ENCODE measurements at places on chromosomes 5 and 9.

GRCh38 chr5:113064806-113065205, 88.2 kb downstream of the DCP2 start:
- no peak for DNase-seq

GRCh38 chr5:127649018-127649439, at the start of gene CTXN3:
Gene CTXN3, plus strand, starts transcription at chr5:127649082. Its CDS starts 8,440 bp downstream, at chr5:127657522.
- no peak for DNase-seq

DNA sequence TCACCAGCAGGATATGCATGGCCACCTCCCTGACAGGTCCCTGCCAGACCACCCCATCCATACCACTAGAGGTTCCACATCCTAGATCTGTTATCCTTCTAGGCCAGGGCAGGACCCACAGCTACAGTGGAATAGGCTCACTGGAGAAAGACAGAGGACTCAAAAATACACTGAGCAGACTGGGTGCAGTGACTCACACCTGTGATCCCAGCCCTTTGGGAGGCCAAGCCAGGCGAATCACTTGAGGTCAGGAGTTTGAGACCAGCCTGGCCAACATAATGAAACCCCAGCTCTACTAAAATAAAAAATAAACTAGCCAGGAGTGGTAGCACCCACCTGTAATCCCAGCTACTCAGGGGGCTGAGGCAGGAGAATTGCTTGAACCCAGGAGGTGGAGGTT, 56.5 kb upstream of the TESK1 start:
- no peak for DNase-seq

GRCh38 chr5:158626718-158627117, 473.0 kb downstream of the EBF1 start:
- no peak for DNase-seq

DNA sequence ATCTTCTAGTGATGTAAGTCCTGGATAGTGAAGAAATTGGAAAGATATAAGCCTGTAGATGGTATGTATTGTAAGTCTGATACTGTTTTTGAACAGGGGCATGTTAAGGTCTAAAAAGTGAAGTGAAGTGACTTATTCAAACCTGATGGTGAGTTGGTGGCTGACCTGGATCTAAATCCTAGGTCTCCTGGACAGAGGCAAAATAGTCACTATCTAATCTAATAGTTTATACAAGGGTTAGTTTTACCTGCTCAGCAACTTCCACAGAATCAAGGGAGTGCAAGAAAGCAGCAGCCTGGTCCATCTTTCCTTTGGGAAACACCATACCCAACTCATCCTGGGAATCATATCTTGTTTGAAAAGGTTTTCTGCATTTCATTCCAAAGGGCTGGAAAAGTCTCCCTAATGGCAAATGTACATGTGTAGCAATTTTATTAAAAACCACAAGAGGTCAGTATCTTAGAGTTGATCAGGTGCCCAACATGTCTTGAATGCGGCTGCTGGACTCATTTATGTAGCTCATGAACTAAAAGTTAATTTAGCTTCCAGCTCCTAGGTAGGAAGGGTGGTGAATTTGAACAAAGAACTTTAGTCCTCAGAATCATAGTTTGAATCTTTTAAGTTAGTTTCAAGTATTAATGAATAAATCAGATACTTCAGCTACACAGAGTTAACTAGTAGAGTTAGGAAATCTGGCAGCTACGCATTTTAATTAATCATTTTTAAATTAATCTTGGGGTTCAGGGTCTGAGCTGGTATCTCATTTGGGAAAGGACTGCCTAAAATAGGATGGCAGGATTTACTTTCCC, 26.0 kb downstream of the SKP2 start:
- DNase-seq, result peak; percentile 53

- DNase-seq, result no peak
Measured at GRCh38 chr9:33230756-33231622, 9.0 kb upstream of the SPINK4 start.

DNA sequence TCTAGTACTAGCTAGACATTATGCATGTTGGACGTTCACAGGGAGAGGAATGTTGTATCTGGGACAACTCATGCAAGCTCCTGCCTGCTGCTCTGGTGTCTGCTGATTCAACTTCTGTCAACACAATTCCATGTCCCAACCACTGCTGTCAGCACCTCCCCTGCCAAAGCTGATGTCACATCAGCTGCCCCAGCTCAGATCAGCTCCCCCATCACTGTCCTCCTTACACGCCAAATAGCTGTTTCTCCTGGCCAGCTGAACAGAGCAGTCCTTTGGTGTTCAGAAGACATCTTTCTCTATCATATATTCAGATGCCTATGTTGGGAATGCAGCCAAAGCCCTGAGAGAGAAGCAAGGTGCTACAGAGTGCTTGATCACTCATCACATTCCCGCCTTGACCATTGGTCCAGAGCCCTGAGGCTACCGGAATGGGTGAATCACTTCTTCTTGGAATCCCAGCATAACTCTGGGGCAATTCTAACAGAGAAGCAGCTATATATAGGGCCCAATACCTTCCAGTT, 223.3 kb downstream of the SEC61B start:
- peak; percentile 94 for DNase-seq

DNA sequence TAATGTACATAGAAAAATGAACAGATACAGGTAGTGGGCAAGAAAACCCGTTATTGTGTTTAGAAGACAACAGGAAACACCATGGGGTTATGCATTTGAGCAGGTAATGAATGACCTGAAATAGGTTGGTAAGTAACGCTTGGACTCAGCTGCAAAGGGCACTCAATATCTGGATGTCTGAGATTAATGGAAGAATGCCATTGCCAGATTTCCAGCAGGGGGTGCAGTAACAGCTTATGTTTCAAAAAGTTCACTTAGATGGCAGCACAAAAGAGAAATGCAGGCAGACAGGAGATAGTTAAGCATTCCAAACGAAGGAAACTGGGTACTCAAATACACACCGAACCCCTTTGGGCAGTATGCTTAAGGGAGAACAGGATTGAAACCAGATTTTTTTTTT, 285.5 kb upstream of the VLDLR start:
- DNase-seq, result no peak

DNA sequence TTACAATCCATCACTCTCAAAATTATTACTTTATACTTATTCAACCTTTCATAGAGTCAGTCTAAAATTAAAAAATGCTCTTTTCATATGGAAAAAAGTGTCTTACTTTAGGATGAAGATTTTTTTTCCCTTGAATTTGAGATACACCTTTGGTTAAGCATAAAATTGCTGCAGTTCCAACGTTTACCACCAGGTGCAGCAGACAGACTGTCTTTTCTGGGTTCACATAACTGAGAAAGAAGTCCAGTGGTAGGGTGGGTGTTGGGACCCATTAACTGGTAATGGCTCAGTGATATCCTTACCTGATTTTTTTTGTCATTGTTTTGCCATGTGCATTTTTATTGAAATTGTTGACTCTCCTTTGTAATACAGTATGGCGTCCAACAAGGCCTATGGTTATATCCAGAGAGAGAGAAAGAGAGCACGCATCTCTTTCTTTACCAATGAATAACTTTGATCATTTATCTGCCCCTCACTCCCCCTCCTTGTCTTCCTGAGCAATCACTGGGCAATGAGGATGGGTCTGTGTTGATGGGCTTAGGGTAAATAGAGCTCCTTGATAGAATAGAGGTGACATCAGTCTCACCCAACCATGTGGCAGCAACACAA, 98.4 kb downstream of the FBXL7 start:
- no peak for DNase-seq

DNA sequence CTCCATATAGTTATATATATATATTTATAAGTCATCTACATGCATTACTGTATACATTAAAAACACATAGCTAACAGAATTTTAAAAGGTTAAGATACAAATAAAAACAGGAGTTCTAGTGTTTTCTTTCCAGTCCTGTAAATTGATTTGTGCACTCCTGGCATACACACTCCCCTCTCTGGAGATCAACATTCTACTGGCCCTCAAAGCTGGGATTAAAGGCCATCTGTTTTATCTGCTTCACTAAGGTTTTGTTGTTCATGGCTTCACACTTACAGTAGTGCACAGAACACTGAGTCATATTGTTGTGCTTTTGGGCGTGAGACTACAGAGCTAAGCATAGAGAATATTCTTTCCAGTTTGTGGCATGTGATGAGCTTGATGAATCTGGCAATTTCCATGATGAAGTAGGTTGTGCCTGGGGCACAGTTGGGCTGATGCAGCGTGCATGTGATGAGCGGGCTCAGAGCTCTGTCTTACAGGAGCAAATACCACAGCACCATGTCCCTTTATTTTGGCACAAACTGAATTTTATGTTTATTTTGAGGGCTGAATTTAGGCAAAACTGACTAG, 98.2 kb downstream of the TAF11L14 start:
- DNase-seq, result no peak

DNA sequence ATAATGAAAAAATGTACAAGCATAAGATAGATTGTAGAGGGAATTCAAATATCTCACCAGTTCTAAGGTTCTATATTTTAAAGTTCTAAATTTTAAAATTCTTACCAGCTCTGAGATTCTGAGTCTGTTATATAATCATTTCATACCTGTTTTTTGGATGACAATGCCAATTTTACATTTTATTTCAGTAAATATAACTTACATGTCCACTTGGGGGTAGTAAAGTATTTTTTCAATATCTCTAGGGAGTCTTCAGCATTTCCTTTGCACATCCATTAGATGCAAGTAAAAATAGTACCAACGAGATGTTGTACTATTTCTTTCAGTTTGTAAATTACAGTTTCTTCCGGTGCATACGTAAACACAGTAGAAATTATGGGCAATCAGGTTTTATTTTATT, 25.7 kb downstream of the NMUR2 start:
- no peak for DNase-seq

GRCh38 chr5:10859393-10860195, 98.6 kb upstream of the DAP start:
- DNase-seq, result no peak

GRCh38 chr9:114364134-114365041, 23.4 kb downstream of the AKNA start:
- DNase-seq, result peak; percentile 80

DNA sequence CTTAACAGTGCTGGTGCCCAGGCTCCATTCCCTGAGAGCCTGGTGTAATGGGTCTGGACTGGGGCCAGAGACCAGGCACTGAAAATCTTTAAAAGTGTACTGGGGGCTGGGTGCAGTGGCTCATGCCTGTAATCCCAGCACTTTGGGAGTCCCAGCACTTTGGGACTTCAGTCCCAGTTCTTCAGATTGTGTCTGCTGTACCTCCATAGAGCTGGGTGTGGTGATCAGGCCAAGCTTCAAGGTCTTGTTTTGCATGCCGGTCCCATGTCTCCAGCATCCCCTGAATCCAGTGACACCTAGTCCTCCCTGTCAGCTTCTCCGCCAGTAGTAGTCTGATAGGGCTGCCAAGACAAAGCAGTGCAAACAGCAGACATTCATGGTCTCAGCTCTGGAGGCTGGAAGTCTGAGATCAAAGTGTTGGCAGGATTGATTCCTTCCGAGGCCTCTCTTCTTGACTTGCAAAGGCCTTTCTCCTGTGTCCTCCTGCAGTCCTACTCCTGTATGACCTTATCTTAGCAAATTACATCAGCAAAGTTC, 108.2 kb downstream of the SYK start:
- no peak for DNase-seq

- peak; percentile 40 for DNase-seq
Measured at GRCh38 chr5:163347671-163348070, 89.7 kb upstream of the CCNG1 start.

GRCh38 chr5:1079486-1079885, 32.4 kb downstream of the SLC12A7 start:
- no peak for DNase-seq

DNA sequence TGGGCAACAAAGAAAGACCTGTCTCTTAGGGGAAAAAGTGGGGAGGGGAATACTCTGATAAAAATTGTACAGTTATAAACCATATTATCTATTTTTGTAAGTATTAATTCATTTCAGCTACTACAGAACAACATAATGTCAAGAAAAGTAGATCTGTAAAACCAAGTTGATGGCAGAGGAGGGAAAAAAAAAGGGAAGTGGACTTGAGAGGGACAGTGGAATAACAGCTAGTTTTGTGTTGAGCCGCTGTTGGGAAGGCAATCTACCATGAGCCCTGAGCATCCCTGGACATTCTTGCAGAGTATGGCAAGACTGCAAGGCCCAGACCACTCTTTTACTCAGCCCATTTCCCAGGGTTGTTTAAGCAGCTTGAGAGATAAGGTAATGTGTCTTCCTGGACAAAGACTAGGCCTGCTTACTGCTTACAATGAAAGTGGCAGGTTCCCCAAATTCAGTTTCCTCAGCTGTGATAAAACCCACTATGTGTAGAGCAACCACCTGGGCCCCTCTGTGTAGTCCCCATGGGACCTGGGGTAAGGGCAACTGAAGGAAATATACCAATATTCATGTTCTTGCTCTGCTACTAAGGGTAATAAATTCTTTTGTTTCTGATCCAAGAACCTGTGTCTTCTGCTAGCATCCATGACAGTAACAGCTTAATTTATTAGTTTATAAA, 25.0 kb downstream of the CEP120 start:
- DNase-seq, result no peak

- peak; percentile 95 for DNase-seq
Measured at GRCh38 chr9:129483415-129484351, 137.2 kb downstream of the C9orf50 start.

GRCh38 chr5:147167529-147167928, 67.3 kb upstream of the STK32A start:
- no peak for DNase-seq

GRCh38 chr9:89718176-89718575, 113.4 kb downstream of the GADD45G start:
- DNase-seq, result no peak

DNA sequence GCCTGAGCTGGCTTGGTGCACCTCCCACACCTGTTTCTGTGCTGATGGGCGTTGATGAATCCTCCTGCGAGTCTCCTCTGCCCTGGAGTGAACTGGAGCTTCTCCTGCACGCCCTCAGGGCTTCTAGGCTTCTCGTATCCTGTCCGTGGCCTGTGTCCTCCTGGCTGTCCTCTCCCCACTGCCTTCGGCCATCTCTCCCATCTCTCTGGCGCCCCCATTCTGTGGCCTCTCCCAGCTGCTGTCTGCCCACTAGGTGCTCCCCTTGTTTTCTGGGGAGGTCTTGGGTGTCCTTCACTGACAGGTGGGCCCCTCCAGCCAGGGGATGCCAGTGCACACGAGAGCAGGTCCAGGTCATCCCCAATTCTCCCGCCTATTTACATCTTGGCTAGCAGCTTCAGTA, 28.8 kb downstream of the AHRR start:
- no peak for DNase-seq

DNA sequence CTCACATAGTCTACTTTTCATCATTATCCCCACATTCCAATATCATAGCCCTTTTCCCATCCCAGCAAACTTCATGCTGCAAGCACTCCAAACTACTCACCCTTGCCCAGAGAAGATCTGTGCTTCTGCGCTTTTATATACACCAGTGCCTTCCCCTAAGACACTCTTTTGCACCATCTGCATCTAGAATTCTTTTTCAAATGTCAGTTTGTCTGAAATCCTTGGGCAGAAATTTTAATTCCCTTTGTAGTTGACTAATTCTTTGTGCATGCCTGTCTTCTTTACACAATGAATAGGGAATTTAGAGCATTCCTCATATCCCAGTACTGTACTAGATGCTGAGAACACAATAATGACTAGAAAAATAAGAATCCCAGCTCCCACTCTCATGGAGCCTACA, 298.9 kb downstream of the KCNN2 start:
- DNase-seq, result no peak

GRCh38 chr9:37339923-37340322, 82.6 kb upstream of the GRHPR start:
- DNase-seq, result no peak
